ENCODE measurements at places on chromosomes 4 and X. TPM values are rescaled to one million over a fixed set of nuclear protein-coding genes. Genes with fewer than 3 reads are reported as not detected.

- H3K27ac ChIP-seq, result no peak overlapping the region
- no peaks in the 10 kb centered on the region for H3K36me3 ChIP-seq
- H3K4me3 ChIP-seq, result no peak overlapping the region
- no peaks in the 10 kb centered on the region for H3K27me3 ChIP-seq
Measured at GRCh38 chr4:72709475-72709874, 140.5 kb upstream of the ADAMTS3 start.

DNA sequence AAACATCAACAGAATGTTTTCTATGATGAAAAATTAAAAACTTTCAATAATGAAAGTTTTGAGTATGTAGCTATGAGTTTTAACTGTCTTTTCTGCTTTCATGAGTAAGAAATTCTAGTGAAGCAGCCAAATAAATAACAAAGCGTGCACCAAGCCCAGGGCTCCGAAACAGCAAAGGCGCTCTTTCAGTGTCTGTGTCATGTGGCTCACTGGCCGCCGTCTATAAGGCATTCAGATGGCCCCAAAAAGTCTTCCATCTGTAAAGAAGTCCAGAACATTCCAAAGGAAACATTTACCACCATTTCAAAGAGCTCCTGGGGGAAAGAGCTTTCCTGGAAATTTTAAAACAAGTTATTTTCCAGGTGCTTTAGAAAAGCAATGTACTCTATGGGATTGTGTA, 139.9 kb downstream of the AFAP1 start:
- peaks cover 42% of the 10 kb centered on the region for H3K36me3 ChIP-seq
- no peaks in the 10 kb centered on the region for H3K4me1 ChIP-seq
- no peaks in the 10 kb centered on the region for H3K27me3 ChIP-seq

DNA sequence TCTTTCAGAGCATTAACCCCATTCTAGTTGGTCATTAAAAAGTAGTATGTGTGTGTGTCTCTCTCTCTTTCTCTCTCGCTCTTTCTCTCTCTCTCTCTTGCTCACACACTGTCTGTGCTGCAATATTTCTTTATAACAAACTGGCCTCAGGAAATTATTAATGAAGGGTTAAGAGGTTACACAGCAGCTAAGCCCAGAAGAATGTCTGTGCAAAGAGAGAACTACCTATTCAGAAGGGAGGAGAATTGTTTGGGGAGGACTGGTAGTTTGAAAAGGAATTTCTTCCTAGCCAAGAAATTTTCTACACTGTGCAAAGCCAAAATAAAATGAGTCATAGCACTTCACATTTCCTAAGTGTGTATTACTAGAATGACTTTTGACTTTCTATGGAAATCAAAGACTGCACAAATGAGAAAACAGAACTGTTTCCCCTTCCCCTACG, 22.2 kb downstream of the PDGFC start:
- H3K4me3 ChIP-seq, result no peak overlapping the region
- H3K27me3 ChIP-seq, result no peaks in the 10 kb centered on the region
- H3K4me1 ChIP-seq, result no peaks in the 10 kb centered on the region
- H3K36me3 ChIP-seq, result no peaks in the 10 kb centered on the region

GRCh38 chr4:93646233-93646930, 182.2 kb upstream of the ATOH1 start:
- no peak overlapping the region for H3K4me3 ChIP-seq
- H3K27ac ChIP-seq, result no peak overlapping the region
- H3K27me3 ChIP-seq, result no peaks in the 10 kb centered on the region
- no peaks in the 10 kb centered on the region for H3K4me1 ChIP-seq

DNA sequence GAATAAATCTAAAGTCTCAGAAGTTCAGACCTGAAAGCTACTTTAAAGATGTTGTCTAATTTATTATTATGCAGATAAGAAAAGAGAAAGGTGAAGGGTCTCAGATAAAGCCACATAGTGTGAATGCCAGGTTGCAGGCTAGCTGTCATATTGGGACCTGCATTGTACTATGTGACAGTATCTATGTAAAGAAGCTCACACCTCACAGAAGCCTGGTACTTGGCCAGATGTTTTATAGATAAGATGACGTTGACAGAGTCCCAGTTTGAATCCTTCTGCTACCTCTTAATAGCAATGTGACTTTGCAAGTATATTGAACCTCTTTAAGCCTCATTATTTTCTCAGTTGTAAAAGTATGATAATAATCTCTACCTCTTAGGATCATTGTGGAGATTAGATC, 227.0 kb downstream of the SPRY1 start:
- no peak overlapping the region for H3K27ac ChIP-seq
- DNase-seq, result no peak
- no peaks in the 10 kb centered on the region for H3K27me3 ChIP-seq
- peaks cover 6% of the 10 kb centered on the region for H3K4me1 ChIP-seq
- no peaks in the 10 kb centered on the region for H3K36me3 ChIP-seq

DNA sequence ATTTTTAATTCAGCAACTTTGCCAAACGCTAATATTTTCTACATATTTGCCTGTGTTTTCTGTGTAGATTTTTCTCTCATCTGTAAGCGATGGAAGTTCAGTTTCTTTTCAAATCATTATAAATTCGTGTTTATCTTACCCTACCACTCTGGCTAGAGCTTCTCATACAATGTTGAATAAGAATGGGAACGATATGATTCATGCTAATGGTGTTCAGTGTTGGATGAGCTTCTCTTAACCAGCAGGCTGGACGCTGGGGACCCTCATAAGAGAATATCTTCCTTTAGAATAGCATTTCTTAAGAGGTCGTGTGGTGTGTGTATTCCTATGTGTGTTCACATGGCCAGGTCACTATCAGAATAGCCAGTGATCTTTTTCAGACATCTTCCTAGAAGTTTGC, 31.0 kb downstream of the NSDHL start:
- H3K27ac ChIP-seq, result no peak overlapping the region
- DNase-seq, result no peak
- peaks cover 44% of the 10 kb centered on the region for H3K36me3 ChIP-seq
- H3K27me3 ChIP-seq, result no peaks in the 10 kb centered on the region

The PLRG1 gene
- polyA plus RNA-seq, result 69.3 TPM

The RNF150 gene
- polyA plus RNA-seq, result 9.0 TPM

The TMEM271 gene
- polyA plus RNA-seq, result 0.58 TPM

The RWDD4 gene
- polyA plus RNA-seq, result 20.0 TPM
